Right renal pelvis (tissue), 4 donors: ENCODE measurements at places on chromosomes 3 and 15.

DNA sequence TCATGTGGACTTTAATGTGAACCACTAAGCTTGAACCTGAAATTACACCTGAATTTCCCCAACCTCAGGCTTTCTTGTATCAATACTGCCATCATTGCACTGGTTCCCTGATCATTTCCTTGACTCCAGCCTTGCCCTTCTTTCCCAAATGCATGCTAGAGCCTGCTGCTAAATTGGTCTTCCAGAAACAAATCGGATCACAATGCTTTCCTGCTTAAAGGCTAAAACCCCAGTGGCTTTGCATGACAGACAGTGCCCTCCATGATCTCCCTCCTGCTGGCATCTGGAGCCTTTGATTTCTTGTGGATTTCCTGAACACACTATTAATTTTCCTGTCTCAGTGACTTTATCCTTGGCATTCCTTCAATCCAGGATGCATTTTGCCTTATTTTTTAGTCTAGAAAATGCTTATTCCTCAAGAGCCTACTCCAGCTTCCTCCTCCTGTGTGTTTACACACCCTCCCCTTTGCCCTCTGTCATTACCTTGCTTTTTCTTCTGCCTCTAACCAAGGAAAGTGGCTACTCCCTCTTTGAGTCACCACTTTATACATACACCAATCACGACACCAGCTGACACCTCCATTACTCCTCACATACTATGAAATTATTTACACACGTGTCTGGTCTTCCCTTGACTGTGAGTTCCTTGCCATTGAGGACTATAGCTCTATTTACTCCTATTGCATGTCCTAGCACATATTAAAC is 214.6 kb downstream of the KCNAB1 start:
- DNase-seq: no peak

GRCh38 chr15:98786717-98787116 is 138.4 kb downstream of the IGF1R start:
- no peak for DNase-seq

- DNase-seq: no peak
These were observed 113.2 kb downstream of the DGKG start for GRCh38 chr3:186248850-186249249.

GRCh38 chr3:134576831-134577230 is 74.0 kb downstream of the KY start:
- no peak for DNase-seq

- no peak for DNase-seq
These were observed 967.8 kb upstream of the CFAP20DC start for GRCh38 chr3:60017631-60018030.

- DNase-seq: no peak
These were observed 598.1 kb downstream of the GOLGA6L6 start for GRCh38 chr15:19943515-19943914.

- DNase-seq: no peak
These were observed 312.5 kb downstream of the NTRK3 start for GRCh38 chr15:87944050-87944449.

GRCh38 chr15:38351466-38351865 is 98.8 kb downstream of the SPRED1 start:
- DNase-seq: no peak

DNA sequence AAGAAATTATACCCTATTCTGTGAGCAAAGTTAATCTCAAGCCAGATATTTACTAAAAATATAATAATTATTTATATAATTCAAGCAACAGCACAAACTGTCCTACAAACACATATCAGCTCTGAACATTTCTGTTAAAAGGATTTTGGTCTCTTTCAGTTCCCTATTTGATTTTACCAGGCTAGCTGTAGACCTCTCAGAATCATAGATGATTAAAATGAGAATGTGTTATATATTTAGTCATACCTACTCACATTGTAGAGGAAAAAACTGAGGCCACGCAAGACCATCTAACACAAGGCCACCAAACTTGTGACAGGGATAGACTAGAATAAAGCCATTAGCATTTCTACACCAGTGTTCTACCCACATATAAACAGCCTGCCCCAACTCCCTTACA is 28.5 kb downstream of the ACKR4 start:
- no peak for DNase-seq

DNA sequence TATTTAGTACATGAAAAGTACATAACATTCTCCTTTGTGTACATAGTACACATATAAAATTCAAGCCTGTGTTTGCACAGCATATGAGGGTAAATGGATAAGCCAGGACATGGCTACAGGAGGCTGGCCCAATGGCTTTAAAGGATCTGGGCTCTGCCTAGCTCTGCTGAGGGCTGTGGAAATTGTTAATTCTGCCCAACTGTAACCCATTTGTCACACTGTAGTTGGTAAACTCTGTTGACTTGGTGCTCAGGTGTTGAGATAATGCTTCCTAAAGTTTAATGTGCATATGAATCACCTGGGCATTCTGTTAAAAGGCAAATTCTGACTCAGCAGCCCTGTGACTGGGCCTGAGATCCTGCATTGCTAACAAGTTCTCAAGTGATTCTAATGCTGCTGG is 196.5 kb upstream of the ZPLD1 start:
- DNase-seq: no peak

DNA sequence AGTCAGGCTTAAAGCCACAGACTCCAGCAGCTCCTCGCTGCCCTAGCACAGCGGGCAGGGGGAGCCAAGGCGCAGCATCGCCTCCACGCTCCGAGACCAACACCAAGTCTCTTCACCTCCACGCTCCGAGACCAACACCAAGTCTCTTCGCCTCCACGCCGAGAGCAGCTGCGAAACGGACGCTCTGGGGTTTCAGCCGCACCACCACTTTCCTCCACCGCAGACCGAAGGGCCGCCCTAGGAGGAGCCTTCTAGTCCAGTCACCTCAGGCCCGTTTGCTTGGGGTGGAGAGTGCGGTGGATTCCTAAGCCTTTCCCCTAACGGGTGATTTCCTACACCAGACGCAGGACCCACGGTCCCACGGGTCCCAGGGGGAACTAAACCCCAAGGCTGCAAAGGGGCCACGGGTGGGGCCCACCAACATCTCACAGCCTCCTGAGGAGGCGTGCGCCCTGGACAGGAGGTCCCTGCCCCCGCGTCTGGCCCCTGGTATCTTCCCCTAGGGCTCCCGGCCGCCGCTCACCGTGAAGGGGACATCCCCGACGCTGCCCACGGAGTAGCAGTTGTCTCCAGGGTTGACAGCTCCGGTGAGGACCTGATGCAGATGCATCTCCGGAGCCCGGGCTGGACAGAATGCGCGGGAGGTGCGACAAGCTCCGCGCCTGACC is 501 bp downstream of the DMXL2 start:
- peak; percentile 59 for DNase-seq

- DNase-seq: no peak
These were observed 10.8 kb upstream of the MFSD1 start for GRCh38 chr3:158790901-158791589.

DNA sequence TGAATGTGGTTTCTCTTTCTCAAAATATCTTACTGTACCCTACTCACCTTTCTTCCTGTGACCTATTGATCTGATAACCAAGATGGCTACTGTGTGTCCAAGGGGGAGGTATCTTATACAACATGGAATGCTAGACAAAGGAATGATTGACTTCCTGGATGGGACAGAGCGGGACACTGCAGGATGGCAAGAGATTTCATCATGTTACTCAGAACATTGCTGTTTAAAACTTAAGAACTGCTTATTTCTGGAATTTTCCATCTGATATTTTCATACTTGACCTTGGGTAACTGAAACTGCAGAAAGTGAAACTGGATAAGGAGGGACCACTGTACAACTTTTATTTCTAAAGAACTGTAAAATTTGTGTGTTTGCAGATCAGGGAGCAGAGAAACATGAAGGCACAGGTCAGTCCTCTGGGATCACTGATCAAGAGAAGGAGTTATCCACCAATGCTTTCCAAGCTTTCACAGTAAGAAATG is 18.5 kb downstream of the CNOT10 start:
- DNase-seq: no peak

DNA sequence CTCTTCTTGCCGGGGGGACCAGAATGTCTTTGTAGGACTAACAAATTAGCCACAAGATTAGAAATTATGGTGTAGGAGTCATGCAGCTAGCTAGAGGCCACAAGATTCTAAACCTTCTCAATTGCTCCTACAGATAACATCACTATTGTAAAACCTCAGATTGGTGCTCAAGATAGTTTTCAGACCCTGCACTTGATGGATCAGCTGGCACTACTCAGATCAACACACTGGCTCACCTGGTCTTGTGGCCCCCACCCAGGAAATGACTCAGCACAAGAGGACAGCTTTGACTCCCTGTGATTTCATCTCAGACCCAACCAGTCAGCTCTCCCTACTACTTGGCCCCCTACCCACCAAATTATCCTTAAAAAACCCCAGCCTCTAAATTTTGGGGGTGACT is 124.1 kb upstream of the RASGRP1 start:
- DNase-seq: no peak

DNA sequence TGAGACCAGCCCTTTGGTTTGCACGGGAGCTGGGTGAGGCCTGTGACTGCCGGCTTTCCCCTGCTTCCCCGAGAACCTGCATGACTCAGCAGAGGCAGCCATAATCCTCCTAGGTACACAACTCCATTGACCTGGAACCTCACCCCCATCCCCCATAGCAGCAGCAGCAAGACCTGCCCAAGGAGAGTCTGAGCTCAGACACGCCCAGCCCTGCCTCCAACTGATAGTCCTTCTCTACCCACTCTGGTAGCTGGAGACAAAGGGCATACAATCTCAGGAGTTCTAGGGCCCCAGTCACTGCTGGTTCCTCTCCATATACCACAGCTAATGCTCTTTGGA is 141.0 kb upstream of the ARHGEF26 start:
- no peak for DNase-seq

GRCh38 chr15:90465140-90465929 is 64.4 kb upstream of the CRTC3 start:
- DNase-seq: no peak

- DNase-seq: no peak
These were observed 6.4 kb downstream of the TMCO5A start for GRCh38 chr15:37940876-37941275.

DNA sequence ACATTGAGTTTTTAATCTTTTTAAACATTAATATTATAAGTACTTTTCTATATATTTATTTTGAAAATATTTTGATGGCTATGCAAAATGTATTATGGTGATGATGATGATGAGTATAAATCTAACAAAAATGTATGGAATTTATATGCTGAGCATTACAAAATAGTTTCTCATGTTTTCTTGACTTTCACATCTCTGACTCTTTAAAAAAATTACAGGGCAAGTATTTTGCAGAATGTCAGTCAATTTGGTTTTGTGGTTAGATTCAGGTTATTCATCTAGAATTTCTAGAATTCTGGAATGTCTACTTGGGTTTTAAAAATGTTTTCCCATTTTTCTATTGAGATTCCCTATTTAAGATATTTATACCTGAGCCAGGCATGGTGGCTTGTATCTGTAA is 41.7 kb upstream of the ANP32A start:
- DNase-seq: no peak

GRCh38 chr15:97234851-97235610 is 725.5 kb upstream of the ARRDC4 start:
- DNase-seq: peak; percentile 80

GRCh38 chr3:110343945-110344344 is 727.7 kb upstream of the NECTIN3 start:
- DNase-seq: no peak

DNA sequence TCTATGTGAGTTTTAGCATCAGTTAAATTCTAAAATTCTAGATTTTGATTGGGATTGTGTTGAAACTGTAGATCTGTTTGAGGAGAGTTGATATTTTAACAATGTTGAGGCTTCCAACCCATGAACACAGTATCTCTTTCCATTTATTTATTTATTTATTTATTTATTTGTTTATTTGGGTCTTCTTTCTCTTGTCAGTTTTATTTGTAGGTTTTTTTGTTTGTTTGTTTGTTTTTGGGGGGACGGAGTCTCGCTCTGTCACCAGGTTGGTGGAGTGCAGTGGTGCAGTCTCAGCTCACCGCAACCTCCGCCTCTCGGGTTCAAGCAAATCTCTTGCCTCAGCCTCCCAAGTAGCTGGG is 25.3 kb downstream of the MRAS start:
- DNase-seq: no peak

GRCh38 chr3:127233371-127233770 is 40.4 kb downstream of the PRR23E start:
- DNase-seq: peak; percentile 35

DNA sequence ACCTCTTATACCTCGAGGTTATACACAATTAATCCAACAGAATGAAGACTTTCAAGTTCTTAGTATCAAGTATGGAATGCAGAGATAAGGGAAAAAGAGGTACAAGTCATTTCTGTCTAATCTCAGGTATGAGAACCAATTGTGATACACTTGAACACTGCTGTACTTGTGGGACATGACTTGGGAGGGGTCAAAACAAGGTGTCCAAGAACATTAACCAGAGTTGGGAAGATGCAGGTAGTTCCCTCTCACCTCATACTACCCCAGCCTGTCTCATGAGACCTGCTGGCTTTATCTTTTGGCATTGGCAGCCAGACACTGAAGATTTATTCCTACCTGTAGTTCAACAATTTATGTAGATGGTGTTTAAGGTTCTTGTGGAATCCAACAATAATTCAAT is 209.7 kb downstream of the NR1D2 start:
- no peak for DNase-seq

DNA sequence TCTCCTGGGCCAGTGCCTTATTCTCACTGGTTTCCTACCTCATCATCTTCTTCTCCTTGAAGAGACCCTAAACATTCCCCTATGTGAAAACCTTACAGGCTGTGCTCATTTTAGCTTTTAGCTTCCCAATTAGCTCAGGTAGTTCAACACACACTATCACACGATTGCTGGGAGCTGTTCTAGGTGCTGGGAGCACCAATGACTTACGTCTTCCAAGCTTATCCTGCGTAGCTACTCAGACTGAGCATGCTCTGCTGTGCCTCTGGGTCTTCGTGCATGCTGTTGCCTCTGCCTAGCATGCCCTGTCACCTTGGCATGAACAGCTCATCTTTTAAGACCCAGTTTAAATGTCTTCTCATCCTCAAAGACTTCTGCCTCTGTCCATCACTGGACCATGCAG is 55.7 kb upstream of the APEH start:
- DNase-seq: no peak

GRCh38 chr3:44555723-44556122 is 730 bp downstream of the ZKSCAN7 start:
- DNase-seq: no peak

DNA sequence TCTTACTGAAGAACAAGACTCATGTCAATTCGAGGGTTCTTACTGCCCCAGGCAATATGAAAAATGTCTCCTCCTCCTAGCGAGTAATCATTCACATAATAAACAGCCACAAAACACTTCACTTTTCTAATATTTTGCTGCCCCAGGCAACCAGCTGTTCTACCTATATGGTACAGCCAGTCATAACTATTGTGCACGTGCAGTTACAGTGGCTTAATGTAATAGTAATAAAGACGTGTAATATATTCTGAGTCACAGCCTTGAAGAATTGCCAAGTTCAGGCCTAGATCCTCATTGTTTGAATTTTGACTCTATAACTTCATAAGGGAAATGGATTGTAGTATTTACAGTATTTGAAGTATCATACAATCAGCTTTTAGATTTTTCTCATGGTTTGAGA is 1250.0 kb upstream of the GBE1 start:
- DNase-seq: no peak

DNA sequence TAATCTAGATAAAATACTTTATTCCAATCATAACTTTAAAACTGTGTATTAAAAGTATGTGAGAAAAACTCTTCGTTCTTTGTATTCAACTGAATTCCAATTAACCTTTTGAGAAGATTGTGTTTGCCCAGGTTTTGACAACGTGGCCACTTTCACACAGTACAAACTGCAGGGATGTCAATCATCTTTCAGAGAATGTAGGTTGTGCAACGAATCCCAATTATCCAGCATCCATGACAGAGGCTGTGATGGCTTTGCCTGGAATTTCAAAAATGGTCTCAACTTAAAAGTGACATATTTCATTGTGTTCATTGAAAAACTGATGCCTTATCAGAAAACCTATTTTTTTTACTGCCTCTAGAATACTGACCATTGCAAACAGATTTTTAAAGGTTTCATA is 615.1 kb upstream of the KCNMB2 start:
- DNase-seq: no peak
